ENCODE measurements at places on chromosomes 3 and 15. TPM values are rescaled to one million over a fixed set of nuclear protein-coding genes. Genes with fewer than 3 reads are reported as not detected.

GRCh38 chr3:131630807-131631206, 128.0 kb upstream of the MRPL3 start:
- no peaks in the 10 kb centered on the region for H3K36me3 ChIP-seq
- H3K4me3 ChIP-seq, result no peak overlapping the region
- no peak overlapping the region for H3K27ac ChIP-seq
- DNase-seq, result no peak
- peaks cover 21% of the 10 kb centered on the region for H3K27me3 ChIP-seq

- H3K4me1 ChIP-seq, result no peaks in the 10 kb centered on the region
- H3K36me3 ChIP-seq, result no peaks in the 10 kb centered on the region
- H3K27ac ChIP-seq, result no peak overlapping the region
- DNase-seq, result no peak
- H3K4me3 ChIP-seq, result no peak overlapping the region
- no peaks in the 10 kb centered on the region for H3K27me3 ChIP-seq
Measured at GRCh38 chr3:77372634-77373346, 332.9 kb downstream of the ROBO2 start.

DNA sequence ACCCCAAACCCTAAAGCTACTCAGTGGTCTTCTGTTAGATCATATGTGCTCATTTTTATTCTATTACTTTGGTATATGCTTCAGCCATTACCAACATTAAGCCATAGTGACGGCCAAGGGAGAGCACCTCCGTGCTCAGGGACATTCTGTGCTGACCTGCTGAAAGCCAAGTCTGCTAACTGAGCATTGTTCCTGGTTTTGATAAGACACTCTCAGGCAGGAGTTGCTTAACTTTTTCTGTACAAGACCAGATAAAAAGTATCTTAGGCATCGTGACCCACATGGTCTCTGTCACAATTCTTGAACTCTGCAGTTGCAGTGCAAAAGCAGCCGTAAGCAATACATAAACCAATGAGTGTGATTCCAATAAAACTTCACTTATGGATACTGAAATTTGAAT, 100.6 kb downstream of the KLHL25 start:
- H3K27ac ChIP-seq, result no peak overlapping the region
- no peaks in the 10 kb centered on the region for H3K4me1 ChIP-seq
- no peaks in the 10 kb centered on the region for H3K27me3 ChIP-seq
- H3K4me3 ChIP-seq, result no peak overlapping the region

GRCh38 chr3:98014268-98014585, 20.9 kb downstream of the GABRR3 start:
- no peaks in the 10 kb centered on the region for H3K27me3 ChIP-seq
- H3K4me1 ChIP-seq, result peaks cover 11% of the 10 kb centered on the region
- H3K27ac ChIP-seq, result no peak overlapping the region
- H3K36me3 ChIP-seq, result no peaks in the 10 kb centered on the region
- no peak for DNase-seq
- no peak overlapping the region for H3K4me3 ChIP-seq

PLA2G4E gene
- not detected for total RNA-seq

- no peak for DNase-seq
- no peak overlapping the region for H3K27ac ChIP-seq
- H3K4me1 ChIP-seq, result no peaks in the 10 kb centered on the region
- no peak overlapping the region for H3K4me3 ChIP-seq
Measured at GRCh38 chr3:101177577-101177976, 142.8 kb downstream of the IMPG2 start.

- H3K4me3 ChIP-seq, result no peak overlapping the region
- no peaks in the 10 kb centered on the region for H3K4me1 ChIP-seq
- H3K36me3 ChIP-seq, result no peaks in the 10 kb centered on the region
- no peak for DNase-seq
Measured at GRCh38 chr15:83396101-83396500, 51.0 kb upstream of the SH3GL3 start.

DNA sequence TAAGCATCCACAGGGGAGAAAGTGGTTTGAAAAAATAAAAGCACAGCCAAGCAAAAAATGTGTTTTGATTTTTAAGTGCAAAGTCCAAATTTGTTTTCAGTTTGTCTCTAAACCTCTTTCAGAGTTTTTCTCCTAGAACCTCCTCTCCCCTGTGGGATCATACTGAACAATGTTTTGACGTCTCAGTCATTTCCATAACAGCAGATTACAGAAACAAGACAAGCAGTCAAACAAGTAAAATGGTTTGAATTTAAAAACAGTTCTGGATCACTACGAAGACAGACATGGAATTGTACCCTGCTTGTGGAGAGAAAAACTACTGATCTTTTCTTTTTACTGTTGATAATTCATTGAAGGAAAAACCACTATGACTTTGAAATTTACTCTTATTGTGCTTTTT, 245.7 kb upstream of the CNTN4 start:
- H3K36me3 ChIP-seq, result no peaks in the 10 kb centered on the region
- DNase-seq, result no peak
- no peaks in the 10 kb centered on the region for H3K27me3 ChIP-seq

DPPA2 gene
- total RNA-seq, result not detected

PCLAF gene
- 93.5 TPM for total RNA-seq

GRCh38 chr3:179088306-179088705, 16.7 kb upstream of the ZMAT3 start:
- H3K27me3 ChIP-seq, result no peaks in the 10 kb centered on the region
- DNase-seq, result no peak
- no peaks in the 10 kb centered on the region for H3K36me3 ChIP-seq
- no peak overlapping the region for H3K4me3 ChIP-seq

DNA sequence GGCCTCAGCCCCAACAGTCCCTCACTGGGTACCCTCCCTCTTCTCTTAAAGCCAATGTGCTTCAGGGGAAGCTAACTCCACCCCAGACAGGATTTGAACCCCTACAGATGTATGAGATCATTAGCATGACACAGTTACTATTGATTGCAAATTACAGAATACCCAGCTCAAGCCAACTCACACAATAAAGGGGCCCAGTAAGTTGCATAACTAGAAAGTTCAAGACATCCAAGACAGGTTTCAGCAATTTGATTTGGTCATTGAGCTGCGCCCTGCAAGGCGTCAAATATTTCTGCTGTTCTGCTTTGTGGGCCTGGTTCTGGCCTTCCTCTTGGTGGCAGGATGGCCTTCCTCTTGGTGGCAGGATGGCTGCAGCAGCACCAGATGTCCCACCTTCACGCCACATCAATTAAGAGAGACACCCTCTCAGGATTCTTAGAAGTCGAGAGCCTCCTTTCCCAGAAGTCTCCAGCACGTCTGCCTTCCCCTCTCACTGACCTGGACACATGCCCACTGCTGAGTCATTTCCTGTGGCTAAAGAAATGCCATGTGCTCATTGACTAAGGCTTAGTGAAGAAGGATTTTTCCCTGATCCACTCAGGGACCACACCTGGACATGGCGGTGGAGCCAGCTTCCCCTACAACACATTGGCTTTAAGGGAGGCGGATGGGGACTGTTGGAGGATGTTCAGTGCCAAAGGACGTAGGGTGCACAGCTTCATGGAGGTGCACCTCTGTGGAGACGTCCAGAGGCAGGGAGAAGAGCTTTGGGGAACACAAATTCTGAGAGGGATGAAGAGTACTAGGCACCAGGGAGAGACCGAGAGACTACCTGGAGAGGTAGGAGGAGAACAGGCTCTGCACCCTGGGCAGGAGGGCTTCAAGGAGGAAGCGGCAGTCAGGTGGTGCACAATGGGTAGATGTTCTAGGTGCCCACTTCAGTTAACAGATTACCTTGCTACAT, 49.1 kb downstream of the DNASE1L3 start:
- no peaks in the 10 kb centered on the region for H3K27me3 ChIP-seq
- peak overlapping the region; percentile 71 for H3K27ac ChIP-seq
- peak; percentile 88 for DNase-seq
- peaks cover 14% of the 10 kb centered on the region for H3K36me3 ChIP-seq
- no peak overlapping the region for H3K4me3 ChIP-seq

PEX5L gene
- total RNA-seq, result not detected

AMOTL2 gene
- 54.0 TPM for total RNA-seq

DCUN1D1 gene
- total RNA-seq, result 46.9 TPM

DNA sequence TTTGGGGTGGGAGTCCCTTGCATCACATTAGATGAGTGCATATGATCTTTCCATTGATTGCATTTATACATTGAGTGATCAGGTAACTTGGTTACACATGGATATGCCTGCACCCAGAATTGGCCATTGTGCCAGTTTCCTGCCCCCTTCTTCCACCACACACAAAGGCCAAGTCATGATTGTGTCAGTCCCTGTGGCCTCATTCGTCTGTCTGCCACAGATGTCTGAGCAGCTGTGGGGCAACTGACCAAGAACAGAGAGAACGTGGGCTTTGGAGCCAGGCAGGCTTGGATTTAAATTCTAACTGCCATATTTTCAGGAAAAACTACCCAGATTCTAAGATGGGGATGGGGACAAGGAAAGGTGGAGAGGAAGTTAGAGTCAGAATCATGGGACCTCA, 27.0 kb downstream of the CCNL1 start:
- no peaks in the 10 kb centered on the region for H3K27me3 ChIP-seq
- no peak for DNase-seq
- H3K27ac ChIP-seq, result no peak overlapping the region
- H3K36me3 ChIP-seq, result no peaks in the 10 kb centered on the region
- peaks cover 82% of the 10 kb centered on the region for H3K4me1 ChIP-seq

FBXO40 gene
- not detected for total RNA-seq

GRCh38 chr3:65831733-65832425, 206.8 kb downstream of the MAGI1 start:
- no peak overlapping the region for H3K27ac ChIP-seq
- H3K27me3 ChIP-seq, result no peaks in the 10 kb centered on the region
- H3K4me1 ChIP-seq, result peaks cover 28% of the 10 kb centered on the region
- no peak for DNase-seq
- H3K36me3 ChIP-seq, result no peaks in the 10 kb centered on the region

C3orf70 gene
- not detected for total RNA-seq

GRCh38 chr15:27250223-27250622, 279.2 kb downstream of the GABRG3 start:
- no peaks in the 10 kb centered on the region for H3K27me3 ChIP-seq
- no peak overlapping the region for H3K27ac ChIP-seq
- no peaks in the 10 kb centered on the region for H3K36me3 ChIP-seq

Data from HCT116 (cell line).